ENCODE measurements at places on chromosomes 3 and 15.

- no peak for DNase-seq
Observed at GRCh38 chr3:89165636-89166263, 58.3 kb downstream of the EPHA3 start.

GRCh38 chr3:147699175-147699838 is 290.1 kb downstream of the ZIC1 start:
- DNase-seq = no peak

DNA sequence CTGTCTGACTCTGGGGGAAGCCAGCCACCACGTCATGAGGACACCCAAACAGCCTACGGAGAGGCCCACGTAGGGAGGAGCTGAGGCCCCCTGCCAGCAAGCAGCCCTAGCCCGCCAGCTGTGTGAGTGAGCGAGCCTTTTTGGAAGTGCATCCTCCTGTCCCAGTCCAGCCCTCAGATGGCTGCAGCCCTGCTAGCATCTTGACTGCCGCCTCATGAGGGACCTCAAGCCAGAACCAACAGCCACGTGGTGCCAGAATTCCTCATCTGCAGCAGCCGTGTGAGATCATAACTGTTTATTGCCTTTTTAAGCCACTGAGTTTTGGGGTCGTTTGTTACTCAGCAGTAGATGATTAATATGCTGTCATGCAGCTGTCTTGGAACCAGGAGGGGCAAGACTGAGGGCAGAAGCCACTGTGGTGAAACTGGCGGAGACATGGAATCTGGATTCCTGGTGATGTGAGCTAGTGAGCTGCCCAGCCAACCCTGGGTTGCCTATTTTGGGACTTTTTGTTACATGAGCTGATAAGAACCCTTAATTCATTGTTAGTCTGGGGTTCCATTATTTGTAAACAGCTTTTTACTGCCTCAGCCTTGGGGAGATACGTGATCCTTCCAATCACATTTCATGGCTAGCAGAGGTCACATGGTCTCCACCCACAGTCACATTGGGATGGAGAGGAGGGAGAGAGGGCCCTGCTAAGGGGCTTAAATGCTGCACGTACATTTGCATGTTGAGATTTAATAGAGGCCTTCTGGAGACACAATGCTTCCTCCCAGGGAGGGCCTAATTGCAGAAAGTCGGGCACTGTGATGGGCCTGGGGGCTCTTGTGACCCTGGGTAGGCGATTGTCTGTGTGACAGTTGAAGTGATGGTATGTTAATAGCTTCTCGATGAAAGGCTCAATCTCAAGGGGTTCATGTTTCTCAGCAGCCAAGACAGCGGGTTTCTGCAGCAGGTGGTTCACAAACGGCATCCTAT is 73.8 kb downstream of the RPLP1 start:
- DNase-seq = no peak

GRCh38 chr3:123781138-123781537 is 103.0 kb downstream of the MYLK start:
- DNase-seq = no peak

GRCh38 chr15:69107025-69107620 is 53.3 kb upstream of the GLCE start:
- DNase-seq = no peak

- DNase-seq = no peak
Observed at GRCh38 chr15:68416158-68416535, 15.8 kb downstream of the ITGA11 start.

- no peak for DNase-seq
Observed at GRCh38 chr3:13879946-13880810, at the start of gene WNT7A. TSS of gene WNT7A (minus strand) at chr3:13880071. CDS start at chr3:13879816, 255 bp downstream.
